ENCODE measurements at places on chromosomes 4 and X.

GRCh38 chr4:188683571-188683970 lies 544.3 kb downstream of the TRIML1 start:
- peak; percentile 27 for DNase-seq

GRCh38 chr4:140257461-140258305 lies 103.7 kb upstream of the MAML3 start:
- DNase-seq, result no peak

DNA sequence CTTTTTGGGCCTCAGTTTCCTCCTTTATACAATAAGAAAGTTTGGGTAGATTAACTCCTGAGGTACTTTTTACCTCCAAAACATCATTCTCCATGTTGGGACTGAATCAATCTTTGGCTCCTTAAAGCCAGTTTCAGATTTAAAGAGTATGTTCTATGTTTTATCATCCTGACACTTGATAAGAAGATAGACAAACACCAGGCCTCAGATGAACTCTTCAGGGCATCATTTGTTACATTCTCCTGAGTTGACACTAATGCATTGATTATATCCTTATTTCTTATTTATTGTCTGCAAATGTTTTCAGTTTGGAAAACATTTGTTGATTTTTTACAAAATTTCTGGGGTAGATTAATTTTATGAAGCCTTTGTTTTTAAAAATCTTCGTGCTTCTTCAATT lies 102.7 kb upstream of the CCSER1 start:
- no peak for DNase-seq

DNA sequence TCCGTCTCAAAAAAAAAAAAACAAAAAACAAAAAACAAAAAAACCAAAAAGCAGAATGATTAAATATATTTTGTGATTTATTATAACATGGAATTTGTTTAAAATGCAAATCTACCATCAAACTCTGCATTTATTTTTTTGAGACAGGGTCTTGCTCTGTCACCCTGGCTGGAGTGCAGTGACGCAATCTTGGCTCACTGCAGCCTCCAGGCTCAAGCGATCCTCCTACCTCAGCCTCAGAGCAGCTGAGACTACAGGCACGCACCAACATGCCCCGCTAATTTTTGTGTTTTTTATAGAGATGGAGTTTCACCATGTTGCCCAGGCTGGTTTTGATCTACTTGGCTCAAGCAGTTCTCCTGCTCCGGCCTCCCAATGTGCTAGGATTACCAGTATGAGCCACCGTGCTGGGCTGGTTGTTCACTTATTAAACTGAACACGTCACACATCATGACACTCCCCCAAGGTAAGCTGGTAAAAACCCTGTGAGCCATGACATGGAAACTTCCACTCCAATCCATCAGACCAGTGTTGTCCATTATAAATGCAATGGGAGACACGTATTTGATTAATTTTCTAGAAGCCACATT lies 45.7 kb downstream of the RBM47 start:
- no peak for DNase-seq

DNA sequence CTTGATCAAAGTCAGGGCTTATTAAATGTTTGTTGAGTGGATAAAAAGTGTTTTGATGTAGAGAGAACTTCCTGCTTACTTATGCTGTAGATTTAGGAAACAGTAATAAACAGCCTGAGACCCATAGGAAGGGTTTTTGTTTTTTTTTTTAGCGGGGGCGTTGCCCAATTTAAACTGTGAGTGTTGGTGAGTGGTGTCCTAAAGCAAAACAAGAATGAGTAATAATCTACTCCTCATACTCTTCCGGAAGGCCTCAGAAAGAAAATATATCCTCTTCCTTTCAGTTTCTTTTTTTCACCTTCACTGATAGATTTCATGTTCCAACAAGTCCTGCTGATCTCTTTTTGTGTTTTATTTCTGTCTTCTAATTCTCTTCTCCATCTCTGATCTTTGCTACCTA lies 104.4 kb upstream of the SCML1 start:
- DNase-seq, result no peak

GRCh38 chrX:28351801-28352200 lies 235.4 kb upstream of the IL1RAPL1 start:
- no peak for DNase-seq

DNA sequence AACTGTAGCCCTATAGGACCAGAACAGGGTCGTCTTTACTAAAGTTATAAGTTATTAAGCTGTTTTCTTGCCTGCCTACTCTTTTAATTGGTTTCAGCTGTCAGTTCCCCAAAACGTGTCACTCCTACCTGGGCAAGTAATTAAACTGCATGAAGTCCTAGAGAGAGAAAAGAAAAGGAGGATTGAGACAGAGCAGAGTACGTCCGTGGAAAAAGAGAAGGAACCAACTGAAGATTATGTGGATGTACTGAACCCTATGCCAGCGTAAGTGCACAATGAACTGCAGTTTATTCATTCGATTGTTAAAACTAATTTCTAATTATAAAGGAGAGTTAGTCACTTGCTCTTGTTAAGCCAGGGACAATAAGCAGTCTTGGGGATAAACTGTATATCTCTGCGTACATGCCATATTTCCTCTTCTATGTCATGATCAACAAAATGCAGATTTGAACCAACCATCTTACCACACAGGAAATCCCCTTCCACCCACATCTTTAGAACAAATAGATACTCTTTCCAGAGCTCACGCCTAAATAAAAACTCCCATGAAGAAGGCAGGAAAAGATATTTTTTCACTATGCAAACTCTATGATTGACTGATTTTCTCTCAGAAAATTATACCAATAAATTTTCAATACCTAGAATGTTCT lies 22.8 kb downstream of the STAP1 start:
- DNase-seq, result no peak

GRCh38 chr4:105966051-105966450 lies 70.8 kb downstream of the NPNT start:
- DNase-seq, result peak; percentile 88

- no peak for DNase-seq
Observed at GRCh38 chr4:47882228-47882627, 32.2 kb downstream of the NFXL1 start.

GRCh38 chr4:186659935-186660334 lies 63.7 kb downstream of the FAT1 start:
- DNase-seq, result no peak

DNA sequence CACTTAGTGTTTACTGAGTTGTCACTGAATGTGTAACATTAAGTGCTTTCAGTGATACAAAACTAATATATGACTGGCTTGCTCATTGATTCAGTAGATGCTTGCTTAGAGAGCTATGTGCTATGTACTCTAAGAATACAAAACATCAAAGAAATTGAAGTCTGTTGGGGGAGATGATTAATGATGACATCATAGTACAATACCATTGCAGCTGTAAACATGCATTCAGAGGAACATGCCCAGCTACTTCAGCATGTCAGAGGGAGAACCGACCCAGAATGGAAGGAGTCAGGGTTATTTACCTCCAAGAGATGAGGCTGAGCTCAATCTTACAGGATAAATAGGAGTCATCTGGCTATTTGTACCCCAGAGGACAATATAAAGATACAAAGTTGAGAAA lies 290.8 kb downstream of the TENM3 start:
- peak; percentile 40 for DNase-seq

GRCh38 chr4:3059943-3060342 lies 14.4 kb downstream of the HTT-AS start:
- no peak for DNase-seq

DNA sequence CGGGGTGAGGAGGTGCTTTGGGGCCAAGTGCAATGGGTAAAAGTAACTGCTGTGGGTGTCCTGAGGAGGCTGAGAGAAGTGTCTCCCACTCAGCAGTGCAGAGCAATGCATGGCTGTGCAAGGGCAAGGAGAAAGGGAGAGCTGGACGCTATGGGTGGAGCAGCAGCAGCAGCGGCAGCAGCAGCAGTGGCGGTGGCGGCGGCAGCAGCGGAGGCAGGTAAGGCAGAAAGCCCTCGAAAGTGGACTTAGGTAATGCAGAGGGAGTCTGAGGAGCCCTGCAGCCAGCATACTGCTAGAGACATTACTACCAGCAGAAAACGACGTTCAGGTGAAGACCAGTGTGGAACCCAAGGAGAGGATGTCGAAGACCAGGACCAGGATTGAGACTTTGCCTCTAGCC lies 82.1 kb downstream of the NYX start:
- no peak for DNase-seq

DNA sequence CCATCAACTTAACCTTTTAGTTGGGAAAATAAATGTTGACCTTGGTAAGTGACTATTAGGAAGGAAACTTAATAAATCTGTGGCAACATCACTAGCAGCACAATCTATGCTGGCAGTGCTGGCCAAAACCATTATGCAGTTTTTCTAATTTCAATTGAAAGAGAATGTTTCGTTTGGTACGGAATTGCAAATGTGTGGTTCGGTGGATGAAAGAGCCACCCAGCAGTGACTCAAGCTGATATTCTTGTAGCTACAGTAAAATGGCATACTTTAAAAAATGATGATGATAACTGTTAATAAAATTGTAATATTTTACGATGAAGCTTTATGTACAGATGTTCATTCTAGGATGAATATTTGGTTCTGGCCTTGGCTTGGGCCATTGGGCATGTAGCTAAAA lies 40.7 kb upstream of the AP1S2 start:
- DNase-seq, result no peak

GRCh38 chr4:84412062-84412461 lies 87.0 kb downstream of the NKX6-1 start:
- no peak for DNase-seq

DNA sequence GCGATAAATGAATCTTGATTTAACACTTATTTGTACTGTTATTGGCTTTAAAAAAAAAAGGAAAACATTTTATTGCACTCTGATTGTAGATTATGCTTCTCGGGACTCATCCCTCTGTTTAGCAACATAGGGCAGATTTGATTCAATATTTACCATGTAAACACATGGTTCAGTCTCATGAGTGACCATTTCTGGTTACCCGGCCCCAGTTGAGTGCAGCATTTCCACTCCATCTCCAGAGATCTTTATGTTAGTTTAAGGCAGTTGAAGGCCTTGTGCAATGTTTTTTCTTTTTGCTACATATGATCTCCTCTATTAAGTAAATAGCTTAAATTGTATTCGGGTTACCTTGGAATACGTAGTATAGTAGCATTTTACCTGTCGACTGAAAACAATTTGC lies 143.3 kb upstream of the RPS6KA3 start:
- no peak for DNase-seq

DNA sequence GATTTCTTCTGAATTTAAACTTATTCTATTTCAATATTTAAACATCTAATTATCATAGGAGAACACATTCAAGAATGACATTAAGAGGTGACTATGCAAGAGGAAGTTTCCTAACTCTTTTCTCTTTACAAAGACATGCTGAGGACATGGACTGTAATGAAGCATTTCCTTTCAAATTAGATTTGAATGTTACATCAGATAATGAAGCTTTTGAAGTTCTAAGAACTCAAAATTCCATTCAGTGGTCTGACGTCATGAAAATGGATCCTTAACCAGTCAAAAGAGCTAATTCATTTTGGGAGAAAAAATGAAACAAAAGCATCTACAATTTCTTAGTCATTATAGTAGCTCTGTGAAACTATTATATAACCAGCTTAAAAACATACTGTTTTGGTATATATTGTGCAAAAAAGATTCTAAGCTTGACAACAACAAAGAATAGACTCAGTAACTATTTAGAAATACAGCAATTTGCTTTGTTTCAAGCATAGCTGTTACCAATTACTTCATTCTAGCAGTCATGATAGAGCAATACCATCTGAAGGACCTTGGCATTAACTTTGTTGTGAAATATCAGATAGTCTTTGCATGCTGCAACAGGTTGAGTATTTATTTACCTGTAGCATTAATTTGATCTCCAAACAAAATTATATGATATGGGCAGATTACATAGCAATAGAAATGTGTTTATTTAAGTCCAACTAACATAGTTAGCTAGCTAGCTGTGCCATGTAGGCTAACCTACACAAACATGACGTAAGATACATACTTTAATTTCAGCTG lies 13.7 kb upstream of the DTHD1 start:
- DNase-seq, result no peak

- peak; percentile 10 for DNase-seq
Observed at GRCh38 chr4:52076731-52077130, 25.6 kb downstream of the SPATA18 start.

GRCh38 chr4:140858897-140859296 lies 102.7 kb upstream of the TBC1D9 start:
- no peak for DNase-seq

- DNase-seq, result no peak
Observed at GRCh38 chrX:75131973-75132627, 24.0 kb downstream of the ABCB7 start.
